C1 segment of cervical spinal cord (tissue), 14 donors: ENCODE measurements at places on chromosomes 6 and 20.

DNA sequence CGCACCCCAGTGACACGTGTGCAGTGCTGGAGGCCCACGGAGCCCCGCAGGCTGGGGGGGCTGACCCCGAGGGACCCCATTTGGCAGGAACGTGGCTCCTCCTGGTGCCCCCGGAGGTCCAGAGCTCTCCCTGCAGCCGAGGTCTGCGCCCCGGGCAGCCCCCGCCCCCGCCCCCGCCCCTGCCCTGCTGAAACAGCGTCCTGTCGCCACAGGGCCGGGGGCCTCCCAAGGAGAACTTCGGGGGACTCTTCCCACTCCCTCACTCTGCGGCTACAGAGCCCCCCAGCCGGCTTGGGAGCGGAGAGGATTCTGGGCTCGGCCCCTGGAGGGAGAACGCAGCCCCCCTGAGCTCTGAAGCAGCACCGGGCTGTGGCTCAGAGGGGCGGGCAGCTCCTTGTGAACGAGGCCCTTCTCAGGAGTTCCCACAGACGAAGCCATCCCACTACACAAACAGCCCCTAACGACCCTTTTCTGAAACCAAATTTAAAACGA, 115.2 kb downstream of the DLL1 start:
- DNase-seq: no peak

DNA sequence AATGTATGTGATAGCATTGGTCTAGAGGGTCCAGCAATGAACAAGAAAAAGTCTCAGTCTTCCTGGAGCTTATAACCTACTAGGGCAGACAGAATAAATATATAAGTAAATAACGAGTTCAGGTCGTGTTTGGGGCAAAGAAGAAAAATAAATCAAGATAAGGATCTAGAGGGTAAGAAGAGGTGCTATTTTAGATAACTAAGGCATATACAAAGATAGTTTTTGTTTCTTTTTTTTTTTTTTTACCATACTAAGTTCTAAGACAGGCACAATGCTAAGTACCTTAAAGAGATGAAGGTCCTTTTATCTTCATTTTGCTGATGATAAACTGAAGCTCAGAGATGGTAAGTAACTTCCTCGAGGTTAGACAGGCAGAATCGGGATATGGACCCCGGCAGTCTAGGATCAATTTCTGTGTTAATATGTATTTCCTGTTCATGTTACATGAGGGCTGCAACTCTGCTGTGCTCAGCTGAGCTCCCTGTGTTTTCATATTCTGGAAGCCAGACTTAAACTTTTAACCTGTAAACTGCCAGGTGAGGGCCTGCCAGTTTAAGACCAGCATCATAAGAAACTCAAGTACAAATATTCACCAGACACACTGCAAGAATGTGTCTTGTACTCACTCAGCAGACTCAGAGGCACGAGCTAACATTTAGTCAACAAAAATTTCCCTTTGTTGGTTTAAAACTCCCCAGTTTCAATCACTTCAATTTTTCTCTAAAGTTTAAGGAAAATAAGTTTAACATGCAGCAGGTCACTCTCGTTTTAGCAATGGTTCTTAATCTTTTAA, 23.3 kb downstream of the SESN1 start:
- no peak for DNase-seq

- no peak for DNase-seq
These were observed 29.9 kb downstream of the MAPK13 start for GRCh38 chr6:36160147-36160760.

- no peak for DNase-seq
These were observed 84.7 kb downstream of the SASH1 start for GRCh38 chr6:148427333-148427732.

GRCh38 chr20:19921284-19921793, 95.8 kb upstream of the NAA20 start:
- no peak for DNase-seq

DNA sequence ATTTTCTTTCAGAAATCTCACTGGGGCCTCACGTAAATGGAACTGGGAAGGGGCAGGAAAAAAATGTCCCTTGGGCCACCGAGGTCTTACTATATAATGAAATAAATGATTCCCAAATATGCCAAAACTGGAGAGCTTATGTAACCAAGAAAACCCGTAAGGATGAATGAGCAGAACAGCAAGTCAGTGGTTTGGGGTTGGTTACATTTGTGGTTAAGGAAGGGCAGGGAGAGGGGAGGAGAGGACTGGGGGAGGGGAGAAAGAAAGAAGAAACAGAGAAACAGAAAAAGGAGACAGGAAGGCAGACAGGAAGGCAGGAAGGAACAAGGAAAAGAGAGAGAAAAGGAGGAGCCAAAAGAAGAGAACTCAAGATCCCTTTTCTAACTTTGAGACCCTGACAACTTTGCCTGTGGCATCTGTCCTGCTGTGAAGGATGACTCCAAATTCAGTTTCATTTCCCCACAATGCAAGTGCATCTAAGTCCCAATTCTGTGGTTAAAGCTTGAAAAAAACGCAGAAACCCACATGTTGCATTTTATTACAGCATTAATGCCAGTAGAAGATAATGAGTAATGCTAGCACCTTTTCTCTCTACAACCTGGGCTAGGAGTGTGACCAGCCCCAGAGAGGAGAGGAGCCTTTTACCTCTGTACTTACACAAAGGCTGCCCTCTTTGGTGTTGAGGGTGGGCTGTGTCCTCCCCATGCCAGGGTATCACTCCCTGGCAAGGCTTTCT, 10.8 kb upstream of the ARMC2 start:
- no peak for DNase-seq

DNA sequence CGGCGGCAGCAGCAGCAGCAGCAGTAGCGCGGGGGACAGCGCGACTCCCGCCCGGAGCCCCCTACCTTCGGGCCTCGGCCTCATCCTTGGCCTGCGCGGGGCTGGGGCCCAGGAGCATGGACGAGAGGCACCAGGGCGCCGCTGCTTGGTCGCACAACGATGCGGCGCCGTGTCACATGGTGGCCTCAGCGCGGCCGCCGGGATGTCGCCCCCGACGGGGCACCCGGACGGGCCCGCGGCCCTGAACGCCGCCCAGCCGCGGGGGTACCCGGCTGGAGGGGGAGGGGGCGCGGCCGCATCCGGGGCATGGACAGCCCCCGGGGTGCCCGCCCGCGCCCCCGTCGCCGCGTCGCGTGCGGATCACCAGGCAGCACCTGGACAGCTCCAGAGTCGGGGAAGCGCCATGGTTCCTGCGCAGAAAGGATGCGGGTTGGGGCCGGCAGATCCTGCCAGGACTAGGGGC, 57.1 kb downstream of the CDH22 start:
- DNase-seq: no peak

- DNase-seq: no peak
These were observed 19.1 kb upstream of the CCN2 start for GRCh38 chr6:131970076-131970859.

DNA sequence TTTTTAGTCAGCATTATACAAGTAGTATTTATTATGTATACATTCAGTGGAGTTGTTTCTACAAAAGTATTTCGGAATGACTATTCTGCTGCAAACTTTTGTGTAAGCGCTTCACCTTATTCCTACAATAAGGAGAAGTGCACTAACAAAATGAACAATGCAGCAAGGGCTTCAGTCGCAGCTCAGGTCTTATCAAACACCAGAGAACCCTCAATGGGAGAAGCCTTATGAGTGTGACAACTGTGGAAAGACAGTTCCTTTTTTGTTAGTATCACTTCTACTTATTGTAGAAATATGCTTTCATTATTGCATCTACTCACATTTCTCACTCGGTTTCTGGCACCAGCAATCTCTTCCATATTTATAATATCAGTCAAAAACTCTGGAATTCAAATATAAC, 18.8 kb downstream of the ZKSCAN3 start:
- no peak for DNase-seq

DNA sequence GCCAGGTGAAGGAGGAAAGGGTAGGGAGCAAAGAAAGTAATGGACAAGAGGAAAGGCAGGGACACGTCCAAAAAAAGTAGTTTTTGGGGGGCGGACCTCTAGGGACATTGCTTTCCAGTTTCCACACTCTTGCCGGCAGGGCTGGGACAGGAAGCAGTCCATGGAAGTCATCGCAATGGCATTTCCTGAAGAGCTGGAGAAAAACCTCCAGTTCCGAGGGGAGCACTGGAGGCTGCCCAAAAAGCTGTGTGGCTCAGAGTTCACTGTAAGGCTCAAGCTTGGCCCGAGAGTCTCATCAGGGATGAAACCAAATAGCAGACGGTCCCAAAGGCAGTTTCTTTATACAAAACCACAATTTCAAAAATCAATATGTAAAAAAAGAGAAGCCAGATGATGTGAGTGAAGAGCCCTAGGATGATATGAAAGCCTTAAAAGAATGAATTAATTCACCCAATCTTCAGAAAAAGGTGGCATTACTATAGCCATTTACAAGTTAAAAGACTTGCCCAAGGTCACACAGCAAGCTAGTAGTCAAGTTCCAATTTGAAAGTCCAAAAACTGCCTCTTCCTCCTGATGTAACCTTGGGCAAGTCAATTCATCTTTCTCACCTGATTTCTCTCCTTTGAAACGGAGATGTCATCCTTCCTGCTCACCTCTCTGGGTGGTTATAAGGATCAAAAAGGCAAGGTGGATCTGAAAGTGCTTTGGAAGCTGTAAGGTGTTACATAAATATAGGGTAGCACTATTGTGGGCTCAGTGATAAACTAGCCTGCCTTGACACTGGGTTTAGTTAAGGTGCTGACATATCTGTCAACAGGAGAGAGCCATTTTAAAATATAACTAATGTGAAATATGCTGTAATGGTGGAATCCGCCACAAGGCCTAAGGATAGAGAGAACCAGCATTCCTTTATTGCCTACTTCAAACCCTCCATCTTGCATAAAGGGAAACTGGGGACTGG, 9.1 kb downstream of the BCL2L1 start:
- no peak for DNase-seq

DNA sequence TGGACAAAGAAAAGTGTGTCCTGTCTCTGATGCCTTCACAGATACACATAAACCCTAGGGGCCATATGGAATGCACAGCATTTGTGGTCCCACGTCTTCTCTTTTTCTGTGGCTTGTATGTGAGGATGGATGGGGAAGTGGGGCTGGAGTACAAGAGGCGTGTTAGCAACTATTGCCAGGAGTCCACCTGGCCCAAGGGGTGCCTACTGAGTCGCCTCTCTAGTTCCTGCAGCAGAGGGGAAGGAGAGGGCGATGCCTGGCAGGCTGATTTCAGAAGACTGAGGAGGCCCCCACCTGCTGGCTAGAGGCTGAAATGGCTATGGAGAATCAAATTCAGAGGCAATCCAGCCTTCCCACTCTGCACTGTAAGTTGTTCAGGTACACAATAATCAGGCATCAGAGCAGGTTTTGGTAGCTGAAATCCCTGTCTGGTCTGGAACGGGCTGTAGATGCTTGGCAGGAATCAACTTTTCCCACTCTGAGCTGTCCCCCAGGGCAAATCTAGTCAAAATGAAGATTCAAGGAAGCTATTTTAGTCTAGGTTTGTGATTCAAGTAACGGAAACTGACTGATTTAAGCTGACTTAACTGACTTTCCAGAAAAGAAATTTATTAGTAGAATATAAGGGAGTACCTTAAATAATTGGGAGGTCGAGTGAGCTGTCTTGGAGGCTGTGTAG, 14.9 kb upstream of the PPARD start:
- DNase-seq: peak; percentile 16

- DNase-seq: no peak
These were observed 5.6 kb upstream of the TBPL1 start for GRCh38 chr6:133947302-133947900.

DNA sequence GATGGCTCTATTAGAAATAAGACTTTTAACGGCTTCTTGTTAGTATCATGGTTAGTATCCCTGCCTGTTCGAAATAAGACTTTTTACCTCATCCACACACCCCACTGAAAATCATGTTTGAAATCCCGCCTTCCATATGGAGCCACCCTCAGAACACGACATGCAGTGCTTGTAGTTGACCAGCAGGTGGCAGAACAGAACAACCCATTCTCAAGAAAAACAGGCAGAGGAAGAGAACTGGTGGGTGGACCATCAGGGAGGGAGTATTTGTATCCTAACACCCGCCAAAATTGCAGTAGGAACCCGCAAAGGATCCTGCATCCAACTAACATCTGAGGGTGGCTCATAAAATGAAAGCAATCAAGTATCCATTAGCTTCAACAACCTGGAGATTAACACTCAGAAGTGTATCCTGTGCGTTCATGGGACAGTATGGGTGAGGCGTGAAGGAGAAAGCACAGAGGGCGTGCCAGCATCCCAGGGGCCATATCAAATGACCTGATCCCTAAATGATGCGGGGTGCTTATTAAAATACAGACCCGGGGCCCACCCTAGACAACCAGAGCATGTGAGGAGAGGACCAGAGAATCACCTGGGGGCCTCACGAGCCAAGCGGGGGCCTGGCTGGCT, 89.6 kb upstream of the NHSL1 start:
- DNase-seq: peak; percentile 13

DNA sequence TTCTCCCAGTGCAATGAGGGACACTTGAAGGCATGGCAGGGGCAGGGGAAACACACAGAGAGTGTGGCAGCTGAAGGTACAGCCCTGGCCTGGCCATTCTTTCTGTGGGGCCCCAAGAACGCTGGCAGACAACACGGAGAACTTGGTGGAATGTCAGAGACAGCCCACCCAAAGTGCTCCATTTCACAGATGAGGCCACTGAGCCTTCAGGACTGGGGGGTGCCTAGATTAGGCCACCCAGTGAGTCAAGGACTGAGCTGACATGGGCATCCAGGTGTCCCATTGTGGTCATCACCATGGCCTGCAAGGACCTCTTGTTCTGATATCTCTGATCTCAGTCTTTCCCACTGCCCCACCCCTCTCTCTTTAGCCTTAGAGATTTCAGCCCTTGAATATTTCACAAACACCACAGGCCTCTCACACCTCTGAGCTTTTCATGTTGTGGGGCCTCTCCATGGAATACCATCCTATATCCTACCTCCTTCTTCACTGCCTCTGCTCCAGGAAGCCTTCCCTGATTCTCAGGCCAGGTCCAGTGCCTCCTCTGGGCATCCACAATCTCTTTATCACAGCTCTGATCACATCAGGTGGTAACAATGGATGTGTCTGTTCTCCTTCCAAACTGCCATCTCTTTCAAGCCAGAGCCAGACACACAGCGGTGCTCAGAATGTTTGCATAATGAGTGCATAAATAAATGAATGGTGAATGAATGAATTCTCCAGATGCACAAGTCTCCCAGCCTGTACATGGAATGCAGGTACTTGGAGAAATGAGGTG, 2.0 kb upstream of the RSPO4 start:
- no peak for DNase-seq

- no peak for DNase-seq
These were observed 4.3 kb downstream of the VSX1 start for GRCh38 chr20:25077610-25078169.

DNA sequence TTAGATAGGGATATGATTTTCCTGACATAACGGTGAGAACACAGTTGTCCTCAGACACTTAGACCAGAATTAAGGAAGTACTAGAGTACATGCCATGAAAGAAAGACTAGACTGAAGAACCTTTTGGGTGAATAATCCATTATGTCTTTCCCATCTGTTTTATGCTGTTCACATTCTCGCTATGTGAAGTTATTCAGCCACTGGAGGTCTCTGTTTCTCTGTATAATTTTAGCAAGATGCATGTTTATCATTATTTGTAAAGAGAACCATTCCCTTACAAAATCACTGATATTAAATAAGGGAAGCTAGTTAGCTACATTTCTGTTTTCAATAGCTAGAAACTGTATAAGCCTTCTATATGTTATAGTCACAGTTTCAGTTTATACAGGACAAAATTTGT, 391.9 kb downstream of the CD109 start:
- no peak for DNase-seq

GRCh38 chr6:112258642-112259336, 4.4 kb upstream of the LAMA4 start:
- DNase-seq: no peak
